ENCODE measurements at places on chromosomes 2 and 18.

DNA sequence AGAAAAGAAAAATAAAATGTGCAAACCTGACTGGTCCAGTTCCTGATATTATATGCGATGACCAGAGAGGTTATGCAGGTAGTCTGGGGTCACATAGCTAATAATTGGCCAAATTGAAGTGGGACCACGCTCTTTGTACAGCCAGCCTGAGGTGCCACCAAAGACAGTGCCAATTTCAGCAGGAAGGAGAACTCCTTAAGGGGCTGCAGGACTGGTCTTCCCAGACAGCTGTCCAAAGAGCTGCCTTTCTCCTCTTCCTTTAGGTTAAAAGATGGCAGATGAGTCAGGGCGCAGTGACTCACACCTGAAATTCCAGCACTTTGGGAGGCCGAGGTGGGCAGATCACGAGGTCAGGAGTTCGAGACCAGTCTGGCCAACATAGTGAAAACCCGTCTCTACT, 95.5 kb downstream of the ACKR3 start:
- DNase-seq = no peak

- DNase-seq = no peak
These were observed 278.5 kb upstream of the HNRNPA3 start for GRCh38 chr2:176934131-176934530.

DNA sequence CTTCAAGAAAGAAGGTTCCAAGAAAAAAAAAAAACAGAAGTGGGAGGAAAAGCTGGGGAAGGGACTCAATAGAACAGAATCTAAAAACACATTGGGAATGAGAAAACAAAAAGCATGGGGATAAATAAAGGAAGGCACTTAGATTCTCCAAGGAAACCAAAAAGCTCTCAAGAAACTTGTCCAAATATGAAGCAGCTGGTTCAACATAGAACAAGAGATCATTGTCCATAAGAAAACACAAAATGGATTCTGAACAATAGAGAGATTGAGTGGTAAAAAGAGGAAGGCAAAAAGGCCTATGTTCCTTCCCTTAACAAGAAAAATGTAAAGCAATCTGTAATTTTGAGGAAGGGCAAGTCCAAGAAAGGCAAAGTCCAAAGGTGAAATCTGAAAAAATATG, 32.9 kb upstream of the ALK start:
- DNase-seq = no peak

GRCh38 chr18:71189581-71189980, 900.7 kb downstream of the SOCS6 start:
- no peak for DNase-seq

- DNase-seq = no peak
These were observed 8.0 kb downstream of the PKDCC start for GRCh38 chr2:42055573-42056514.

DNA sequence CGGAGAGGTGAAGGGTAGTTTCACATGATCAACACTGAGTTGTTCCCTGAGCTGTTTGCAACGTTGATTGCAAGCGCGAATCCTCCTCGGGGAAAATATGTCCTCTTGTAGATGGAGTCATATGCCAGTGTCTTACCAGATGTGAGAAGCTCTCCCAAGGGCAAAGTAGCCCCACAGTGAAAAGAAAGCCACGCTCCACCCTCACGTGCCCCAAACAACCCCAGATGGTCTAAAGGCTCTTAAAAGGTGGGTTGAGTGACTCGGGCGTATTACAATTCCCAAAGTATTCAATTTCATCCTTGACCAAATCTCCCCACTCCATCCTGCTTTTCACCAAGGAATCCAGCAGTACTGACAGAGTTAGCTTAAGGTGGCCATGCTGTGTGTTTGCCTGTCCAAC, 332.1 kb upstream of the SOX11 start:
- DNase-seq = no peak

- DNase-seq = no peak
These were observed 355.6 kb downstream of the MYCN start for GRCh38 chr2:16296038-16296290.

- no peak for DNase-seq
These were observed 1328.6 kb upstream of the SLC39A10 start for GRCh38 chr2:194328456-194328855.

GRCh38 chr2:130264501-130264900, 66.3 kb upstream of the TUBA3E start:
- DNase-seq = no peak

DNA sequence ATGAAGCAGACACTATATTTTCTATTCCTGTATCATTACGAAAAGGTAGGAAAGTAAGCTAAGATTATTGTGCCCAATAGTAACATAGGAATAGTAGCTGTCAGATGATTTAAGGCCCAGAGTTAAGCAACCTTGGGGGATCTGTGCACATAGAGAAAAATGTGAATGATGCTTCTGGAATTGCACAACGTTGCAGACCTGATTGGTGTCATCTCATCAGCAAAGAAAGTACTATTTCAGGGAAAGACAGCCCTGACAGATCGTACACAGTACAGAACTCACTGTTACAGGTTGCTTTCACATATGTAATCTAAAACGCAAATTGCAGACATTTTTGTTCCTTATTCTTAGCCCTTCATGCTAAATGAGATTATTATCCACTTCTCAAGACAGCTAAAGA, 535.9 kb downstream of the TRIB2 start:
- DNase-seq = no peak

GRCh38 chr2:161230959-161231358, 70.7 kb downstream of the TANK start:
- no peak for DNase-seq

DNA sequence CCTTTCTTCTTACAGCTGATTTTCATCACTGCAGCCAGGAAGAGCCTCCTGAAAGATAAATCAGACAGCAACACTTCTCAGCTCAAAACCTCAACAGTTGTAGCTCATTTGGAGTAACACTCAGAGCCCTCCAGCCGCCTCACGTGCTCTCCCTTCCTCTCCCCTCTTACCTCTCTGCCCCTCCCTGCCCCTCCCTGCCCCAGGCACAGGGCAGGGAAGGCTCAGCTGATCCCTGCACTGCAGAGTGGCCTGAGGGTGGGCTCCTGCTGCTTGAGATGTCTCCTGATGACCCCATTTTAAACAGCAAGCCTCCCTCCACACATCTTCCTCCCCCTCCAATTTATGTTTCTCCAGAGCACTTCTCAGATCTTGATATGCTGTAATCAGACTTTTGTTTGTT, 54.4 kb downstream of the SH3YL1 start:
- no peak for DNase-seq

- DNase-seq = no peak
These were observed 4.7 kb upstream of the GLS start for GRCh38 chr2:190875891-190876290.

GRCh38 chr2:174211954-174212353, 36.4 kb downstream of the OLA1 start:
- no peak for DNase-seq

DNA sequence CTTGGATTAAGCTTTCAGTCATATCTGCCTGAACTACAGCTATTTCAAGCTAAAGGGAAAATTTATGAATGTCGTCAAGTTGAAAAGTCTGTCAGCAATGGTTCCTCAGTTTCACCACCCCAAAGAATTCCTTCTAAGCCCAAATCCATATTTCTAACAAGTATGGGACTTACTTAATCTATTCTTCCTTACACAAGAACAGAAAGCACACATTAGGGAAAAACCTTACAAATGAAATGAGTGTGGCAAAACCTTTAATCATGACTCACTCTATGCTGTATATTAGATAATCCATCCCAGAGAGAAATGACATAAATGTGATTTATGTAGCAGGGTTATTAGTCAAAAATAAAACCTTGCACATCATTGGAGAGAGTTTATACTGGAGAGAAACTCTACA, 78.9 kb downstream of the RAB31 start:
- no peak for DNase-seq

GRCh38 chr2:142714600-142714999, 162.9 kb upstream of the KYNU start:
- DNase-seq = no peak

GRCh38 chr18:58562999-58563667, 65.8 kb downstream of the ALPK2 start:
- no peak for DNase-seq

- no peak for DNase-seq
These were observed 131.5 kb downstream of the CAPN13 start for GRCh38 chr2:30675758-30676157.

DNA sequence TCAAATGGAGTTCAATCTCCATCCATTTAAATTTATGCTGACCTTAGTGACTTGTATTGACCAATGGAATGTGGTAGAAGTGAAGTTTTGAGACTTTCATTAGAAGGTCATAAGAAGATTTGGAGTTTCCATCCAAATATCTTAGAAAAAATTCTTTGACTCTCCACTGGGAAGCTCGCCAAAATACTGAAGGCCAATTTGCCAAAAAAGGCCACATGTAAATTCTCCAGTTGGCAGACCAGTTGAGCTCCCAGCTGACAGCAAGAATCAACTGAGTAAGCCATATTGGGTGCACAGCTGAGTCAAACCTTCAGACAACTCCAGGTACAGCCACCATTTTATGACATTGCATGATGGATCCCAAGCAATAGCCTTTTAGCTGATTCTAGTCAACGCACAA, 228.3 kb upstream of the SETBP1 start:
- DNase-seq = no peak

DNA sequence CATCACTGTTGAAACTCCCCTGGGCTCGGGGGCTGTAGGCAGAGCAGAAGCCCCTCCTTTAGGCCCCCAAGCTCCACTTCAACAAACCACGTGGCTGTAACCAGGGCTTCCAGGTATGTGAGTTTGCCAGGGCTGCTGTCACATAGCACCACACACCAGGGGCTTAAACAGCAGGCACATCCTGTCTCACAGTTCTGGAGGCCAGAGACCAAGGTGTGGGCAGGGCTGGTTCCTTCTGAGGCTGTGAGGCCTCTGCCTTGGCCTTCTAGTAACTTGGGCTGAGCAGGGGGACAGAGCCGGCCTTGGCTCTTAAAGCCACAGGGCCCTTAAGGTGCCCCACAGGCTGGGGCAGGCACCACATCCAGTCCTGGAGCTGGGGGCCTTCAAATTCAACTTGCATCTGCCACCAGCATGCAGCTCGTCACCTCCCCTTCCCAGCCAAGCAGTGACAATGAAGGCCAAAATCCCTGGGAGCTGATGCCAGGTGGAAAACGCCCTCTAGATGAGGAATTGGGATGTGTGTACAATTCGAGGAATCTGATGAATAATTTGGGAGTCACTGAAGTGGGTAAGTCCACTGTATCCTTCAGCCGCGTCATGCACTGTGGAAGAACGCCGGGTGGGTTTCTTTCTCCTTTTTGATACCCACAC, 104.2 kb upstream of the ODC1 start:
- DNase-seq = no peak

DNA sequence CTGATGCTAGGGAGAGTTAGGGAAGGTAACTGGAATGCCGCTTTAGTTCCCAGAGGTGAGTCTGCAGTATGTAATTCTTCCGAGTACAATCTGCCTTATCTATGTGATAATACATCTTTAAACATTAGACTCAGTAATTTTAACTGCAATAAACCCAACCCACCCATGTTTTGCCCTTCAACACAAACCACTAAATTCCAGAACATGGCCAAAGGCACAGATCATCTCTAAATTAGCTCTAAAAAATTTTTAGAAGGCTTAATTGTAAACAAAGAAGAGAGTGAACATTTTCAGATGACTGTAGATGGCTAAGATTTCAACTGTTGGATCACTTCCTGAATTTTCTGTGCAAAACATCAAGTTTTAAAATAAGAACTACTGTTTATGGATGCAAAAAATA, 488.7 kb upstream of the ID2 start:
- no peak for DNase-seq

DNA sequence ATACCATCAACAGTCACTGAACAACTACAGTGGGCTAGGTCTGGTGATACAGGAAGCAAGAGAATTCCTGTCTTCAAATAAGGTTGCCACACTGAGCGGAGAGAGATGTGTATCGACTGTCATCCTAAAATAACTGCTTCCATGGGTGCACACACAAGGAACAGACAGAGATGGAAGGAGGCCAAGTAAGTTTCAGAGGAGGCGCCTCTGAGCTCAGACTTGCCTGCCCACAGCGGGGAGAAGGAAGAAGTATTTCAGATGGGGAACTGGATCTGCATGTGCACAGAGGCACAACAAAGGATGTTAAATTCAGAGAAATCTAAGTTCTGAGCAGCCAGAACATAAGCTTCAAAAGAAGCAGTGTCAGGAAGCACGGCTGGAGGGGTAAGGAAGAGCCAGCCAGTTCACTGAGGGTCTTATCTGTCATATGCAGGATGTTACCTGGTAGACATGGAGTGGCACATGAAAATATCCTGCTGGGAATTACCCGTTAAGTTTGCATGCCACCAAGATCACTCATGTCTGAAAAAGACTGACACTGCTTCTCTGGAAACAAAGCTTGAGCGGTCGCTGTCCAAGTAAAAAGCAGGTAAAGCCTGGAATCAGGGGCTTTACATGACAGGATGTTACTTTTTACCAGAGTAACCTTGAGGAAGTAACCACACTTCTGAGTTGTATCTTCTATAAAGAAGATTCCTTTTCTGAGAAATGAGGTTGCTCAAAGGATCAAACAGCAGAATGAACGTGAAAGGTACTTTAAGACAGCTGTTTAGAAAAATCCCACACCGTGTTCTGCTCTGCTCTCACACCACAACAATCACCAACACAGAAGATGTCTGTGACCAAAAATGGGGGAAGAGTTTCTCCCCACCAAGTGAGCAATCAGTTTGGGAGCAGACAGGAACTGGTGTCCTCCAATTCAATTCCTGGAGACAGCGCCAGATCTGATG, 260.2 kb downstream of the NBAS start:
- no peak for DNase-seq

DNA sequence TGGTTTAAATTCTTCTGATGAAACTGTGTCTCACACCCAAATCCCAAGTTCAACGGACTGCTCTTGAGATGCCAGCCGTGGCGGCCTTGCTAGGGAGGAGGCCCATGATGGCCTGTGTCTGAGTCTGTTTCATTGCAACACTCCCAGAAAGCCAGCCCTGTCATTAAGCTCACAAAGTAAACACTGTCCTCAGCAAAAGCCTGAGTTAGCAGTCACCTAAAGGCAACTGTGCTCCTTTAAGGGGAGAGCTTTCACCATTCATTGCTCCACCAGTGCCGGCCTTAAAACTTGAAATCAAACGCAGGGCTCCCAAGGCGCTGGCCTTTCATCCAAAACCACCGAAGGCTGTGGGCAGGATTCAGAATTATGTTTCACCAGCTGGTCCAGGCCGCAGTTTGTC, 42.5 kb upstream of the PPP1CB start:
- no peak for DNase-seq

- DNase-seq = no peak
These were observed 124.8 kb downstream of the ZNF516 start for GRCh38 chr18:76370201-76370600.

DNA sequence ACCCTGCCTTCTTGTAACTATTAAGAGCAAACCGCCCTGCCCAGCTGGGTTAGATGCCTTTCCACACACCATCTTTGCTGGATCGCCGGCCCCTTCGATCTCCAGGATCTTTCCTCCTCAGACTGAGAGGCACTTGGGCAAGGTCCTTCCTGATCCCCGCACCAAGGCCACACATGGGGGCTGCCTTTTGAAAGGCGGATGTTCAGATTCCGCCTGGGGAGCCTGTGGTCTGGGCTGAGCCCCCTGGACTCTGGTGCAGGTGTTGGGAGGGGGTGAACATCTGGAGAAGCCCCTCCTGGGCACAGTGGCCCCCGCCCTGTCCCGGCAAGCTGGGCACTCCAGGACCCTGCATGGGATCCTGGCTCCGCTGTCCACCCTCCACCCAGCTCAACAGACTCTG, 135.4 kb upstream of the HDAC4 start:
- DNase-seq = no peak

GRCh38 chr2:40371525-40372282, 80.2 kb downstream of the SLC8A1 start:
- no peak for DNase-seq

Data from H54 (cell line).